ENCODE measurements at places on chromosomes 2 and 18.

DNA sequence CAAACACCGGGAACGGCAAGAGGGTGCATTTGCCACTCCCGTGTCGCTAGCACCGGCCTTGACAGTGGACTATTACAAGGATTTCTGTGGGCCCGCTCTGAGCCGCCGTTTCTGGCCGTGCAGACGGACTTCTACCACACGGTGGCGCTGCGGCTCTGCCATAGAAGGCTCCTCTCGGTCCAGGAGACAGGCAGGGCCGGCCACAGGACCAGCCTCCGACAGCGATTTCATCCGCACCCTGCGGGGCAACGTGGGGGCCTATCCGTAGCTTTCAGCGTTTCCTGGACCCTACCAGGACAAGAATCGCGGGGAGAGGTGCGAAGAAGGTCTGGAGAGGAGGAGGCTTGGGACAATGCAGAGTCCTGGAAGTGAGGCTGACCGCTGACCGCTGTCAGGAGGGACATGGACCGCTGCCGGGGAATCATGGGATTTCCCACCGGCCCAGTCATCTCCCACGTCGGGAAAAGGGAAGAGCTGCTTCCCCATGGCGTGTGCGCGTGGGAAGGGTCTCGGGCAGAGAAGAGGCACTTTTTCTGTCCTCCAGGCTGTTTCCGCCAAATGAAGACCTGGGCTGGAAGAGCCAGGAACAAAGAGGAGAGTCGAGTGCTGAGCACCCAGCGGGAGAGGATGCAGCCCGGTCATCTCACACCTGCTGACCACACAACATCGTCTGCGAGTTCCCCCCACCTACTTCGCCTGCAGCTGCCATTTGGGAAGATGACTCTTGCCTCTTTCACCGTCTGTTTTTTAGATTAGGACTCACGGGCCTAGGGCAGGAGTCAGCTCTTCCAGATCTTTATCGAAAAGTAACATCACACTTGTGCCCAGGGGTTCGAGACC is 35.5 kb upstream of the HAAO start:
- DNase-seq = peak; percentile 68

GRCh38 chr2:48270209-48270608 is 259.7 kb upstream of the STON1 start:
- DNase-seq = no peak

GRCh38 chr2:186575302-186575701 is 14.6 kb upstream of the ITGAV start:
- DNase-seq = peak; percentile 97

GRCh38 chr2:128535953-128536352 is 217.3 kb upstream of the HS6ST1 start:
- DNase-seq = peak; percentile 57

DNA sequence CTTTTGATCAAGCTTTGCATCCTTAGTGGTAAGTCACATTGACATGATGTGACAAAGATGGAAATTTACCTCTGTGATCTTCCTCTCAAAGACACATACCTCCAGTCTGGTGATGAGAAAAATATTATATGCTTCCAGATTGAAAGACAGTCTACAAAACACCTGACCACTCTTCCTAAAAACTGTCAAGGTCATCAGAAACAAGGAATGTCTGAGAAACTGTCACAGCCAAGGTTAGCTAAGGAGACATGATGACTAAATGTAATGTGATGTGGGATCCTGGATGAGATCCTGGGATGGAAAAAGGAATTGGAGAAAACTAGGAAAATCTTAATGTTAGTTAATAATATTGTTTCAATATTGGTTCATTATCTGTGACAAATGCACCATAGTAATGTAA is 226.6 kb upstream of the ST6GAL2 start:
- DNase-seq = no peak

GRCh38 chr2:222825031-222825430 is 35.8 kb upstream of the ACSL3 start:
- DNase-seq = no peak

All from stromal cell of bone marrow (primary cell).